ENCODE measurements at places on chromosomes 13 and 19.

GRCh38 chr13:26707122-26708006 lies 53.2 kb downstream of the GPR12 start:
- no peak for DNase-seq

DNA sequence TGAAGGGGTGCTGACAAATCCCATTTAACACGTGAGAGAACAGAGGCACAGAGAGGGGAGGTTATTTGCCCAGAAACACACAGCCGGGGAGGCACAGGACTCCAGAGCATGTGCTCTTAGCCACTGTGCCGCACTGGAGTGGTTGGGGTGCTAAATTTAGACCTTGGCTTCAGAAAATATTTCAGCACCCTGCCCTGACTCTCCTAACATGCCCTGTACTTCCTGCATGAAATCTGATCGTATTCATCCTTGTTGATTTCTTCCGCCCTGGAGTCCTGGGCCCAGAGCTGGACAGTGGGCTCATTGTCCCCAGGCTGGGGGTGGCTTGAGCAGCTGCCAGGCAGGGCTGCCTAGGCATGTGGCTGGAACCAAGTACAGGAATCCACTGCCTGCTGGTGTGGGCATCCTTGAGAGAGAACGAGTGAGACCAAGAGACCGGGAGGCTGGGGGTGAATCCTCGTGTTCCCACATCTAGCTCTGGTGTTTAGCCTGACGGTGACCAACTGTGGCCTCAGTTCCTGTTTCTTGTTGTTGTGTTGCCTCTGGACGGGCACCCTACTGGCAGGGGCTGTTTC lies 5.3 kb downstream of the SLC27A1 start:
- DNase-seq: no peak

DNA sequence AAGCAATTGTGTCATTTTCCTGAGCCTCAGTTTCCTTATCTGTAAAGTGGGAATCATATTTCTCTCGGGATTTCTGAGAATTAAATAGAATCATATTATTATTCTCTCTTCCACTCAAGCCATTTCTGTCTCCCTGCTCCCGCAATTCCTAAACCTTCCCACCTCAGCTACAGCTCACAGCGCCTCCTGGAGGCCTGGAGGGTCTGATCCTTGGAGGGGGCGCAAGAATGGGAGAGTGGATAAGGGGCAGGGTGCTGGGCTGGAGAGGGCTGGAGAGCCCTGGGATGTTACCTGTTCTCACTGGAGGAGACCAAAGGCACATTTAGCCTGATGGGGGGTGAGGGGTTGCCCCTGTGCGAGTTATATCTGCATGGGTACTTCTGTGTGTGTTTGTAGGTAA lies 31.1 kb upstream of the CYP2S1 start:
- no peak for DNase-seq

GRCh38 chr19:44822177-44822576 lies 13.3 kb downstream of the BCAM start:
- no peak for DNase-seq

DNA sequence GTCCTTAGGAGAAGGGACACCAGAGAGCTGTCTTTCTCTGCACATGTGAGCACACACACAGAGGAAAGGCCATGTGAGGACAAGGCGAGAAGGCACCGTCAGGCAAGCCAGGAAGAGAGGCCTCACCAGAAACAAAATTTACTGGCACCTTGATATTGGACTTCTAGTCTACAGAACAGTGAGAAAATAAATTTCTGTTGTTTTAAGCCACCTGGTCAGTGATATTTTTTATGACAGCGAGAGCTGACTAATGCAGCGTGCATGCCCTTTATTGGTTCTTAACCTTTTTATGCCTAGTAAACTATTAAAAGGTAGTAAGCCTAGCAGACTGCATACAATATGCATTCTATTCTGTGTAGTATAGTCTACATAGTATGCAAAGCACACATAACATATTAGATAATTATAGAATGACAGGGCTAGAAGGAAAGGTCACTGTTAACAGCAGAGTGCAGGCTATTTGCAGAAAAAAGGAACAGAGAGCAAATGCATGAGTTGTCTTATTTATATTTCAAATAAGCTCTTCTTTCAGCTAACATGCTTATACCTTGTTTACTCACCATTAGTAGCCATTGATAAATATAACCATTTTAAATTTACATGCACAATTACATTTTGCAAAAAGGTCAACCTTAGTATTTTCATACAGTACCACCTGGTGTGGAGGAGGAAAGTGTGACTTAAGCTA lies 25.2 kb upstream of the KATNAL1 start:
- DNase-seq: no peak

DNA sequence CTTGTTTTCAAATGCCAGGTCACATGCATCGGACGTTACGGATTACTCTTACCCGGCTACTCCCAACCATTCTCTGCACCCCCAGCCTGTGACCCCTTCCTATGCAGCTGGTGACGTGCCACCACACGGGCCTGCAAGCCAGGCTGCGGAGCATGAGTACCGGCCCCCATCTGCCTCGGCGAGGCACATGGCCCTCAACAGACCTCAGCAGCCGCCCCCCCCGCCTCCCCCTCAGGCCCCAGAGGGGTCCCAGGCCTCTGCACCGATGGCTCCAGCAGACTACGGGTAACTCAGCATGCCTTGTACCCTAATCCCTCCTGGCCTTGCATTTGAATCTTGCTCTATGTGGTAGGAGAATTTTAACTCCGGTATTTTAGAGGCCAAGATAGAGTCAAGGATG lies 79.5 kb downstream of the GPR12 start:
- no peak for DNase-seq

DNA sequence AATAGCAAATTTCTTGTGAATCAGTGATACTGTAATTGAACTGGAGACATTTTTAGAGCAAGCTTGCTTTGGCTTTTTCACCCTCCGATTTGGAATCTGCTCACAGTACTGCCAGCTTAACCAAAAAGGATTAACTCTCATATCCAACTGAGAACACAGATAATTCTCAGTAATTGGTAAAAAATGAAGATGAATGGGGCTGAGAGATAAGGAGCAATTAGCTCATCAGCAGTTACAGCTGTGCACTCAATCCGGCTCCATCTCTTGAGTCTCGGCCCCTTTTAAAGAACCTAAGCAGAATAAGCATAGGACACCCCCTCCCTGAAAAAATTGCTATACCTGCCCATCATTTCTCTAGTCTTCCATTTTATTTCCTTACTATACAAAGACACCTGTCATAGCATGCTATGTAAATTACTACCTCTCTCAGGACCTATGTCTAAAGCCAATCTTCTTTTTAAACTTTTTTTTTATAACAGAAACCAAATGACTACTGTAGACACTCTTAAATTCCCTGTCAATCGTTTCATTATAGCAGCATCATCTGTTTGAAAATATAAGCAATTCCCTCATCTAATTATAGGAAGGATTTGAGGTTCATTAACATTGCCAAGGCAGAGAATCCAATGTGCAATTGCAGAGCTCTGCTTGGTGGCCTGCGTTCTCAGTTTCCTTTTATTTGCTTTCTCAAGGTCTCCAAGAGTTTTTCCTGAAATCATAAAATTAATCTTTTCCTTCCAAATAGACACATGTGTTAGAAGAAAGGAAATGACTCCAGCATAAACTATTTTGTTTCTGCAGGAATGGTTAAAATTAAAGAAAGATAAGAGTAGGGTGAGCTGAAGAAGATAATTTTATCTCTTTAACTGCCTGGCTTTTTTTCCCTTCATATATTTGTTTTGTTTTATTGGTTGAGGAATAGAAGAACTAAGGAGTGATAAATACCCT lies 242.1 kb downstream of the DACH1 start:
- no peak for DNase-seq

DNA sequence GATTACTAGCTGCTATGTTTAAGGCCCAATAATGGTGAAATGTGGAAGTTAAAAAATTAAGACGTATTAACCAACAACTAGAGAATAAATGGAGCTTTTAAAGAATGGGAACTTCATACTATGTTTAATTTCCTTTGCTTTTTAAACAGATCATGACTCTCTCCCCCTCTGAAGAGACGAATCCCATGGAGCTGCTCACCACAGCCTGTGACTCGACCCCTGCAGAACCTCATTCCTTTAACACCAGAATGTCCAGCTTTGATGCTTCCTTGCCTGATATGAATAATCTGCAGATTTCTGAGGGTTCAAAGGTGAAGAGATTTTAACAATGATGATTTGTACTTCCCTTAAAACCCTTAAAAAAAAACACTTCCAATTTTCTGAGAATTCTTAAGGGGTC lies 53.0 kb downstream of the ZAR1L start:
- DNase-seq: no peak

DNA sequence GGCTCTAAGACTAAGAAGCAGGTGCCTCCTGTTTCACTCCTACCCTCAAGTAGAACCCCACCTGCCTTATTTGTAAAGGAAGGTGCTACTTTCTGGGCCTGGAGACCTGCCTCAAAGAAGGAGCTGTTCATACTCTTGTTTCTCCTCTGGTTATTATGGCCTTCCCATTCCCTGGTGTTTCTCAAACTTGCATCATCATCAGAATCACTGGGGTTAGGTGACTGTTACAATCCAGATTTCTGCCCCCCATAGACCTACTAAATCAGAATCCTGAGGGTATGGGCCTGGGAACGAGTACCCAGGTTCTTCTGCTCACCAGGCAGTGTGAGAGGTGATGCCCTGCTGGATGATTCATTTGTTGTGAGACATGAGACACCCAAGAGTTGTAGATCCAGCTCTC lies 18.4 kb downstream of the SAMD4B start:
- DNase-seq: no peak

GRCh38 chr13:70723732-70724131 lies 615.5 kb upstream of the KLHL1 start:
- DNase-seq: no peak

DNA sequence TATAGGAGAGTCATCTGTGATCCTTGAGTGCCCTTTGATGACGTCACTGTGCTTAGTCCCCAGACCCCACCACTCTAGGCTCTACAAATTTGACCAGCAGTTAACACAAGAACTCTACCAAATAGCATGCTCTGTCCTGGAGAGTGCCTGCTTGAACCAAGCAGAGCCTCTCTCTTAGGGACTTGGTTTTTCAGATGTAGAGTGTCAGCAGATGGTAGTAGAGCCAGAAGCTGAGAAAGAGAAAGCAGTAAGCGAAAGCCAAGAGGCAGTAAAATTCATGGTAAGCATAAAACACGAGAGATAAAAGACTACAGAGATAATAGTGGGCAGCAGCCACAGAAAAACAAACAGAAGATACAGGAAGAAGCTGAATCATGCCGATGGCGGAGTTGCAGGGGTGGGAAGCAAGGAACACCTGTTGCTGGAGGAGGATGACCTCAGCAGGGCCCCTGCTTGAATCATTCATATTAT lies 193.3 kb downstream of the SLC7A1 start:
- no peak for DNase-seq

- DNase-seq: no peak
Measured at GRCh38 chr19:51514866-51515481, 13.4 kb upstream of the SIGLEC12 start.
